ENCODE measurements at places on chromosomes 4 and X. TPM values are rescaled to one million over a fixed set of nuclear protein-coding genes. Genes with fewer than 3 reads are reported as not detected.
A peak's percentile ranks its signal among the peaks of the same experiment; 100 is the strongest.

DNA sequence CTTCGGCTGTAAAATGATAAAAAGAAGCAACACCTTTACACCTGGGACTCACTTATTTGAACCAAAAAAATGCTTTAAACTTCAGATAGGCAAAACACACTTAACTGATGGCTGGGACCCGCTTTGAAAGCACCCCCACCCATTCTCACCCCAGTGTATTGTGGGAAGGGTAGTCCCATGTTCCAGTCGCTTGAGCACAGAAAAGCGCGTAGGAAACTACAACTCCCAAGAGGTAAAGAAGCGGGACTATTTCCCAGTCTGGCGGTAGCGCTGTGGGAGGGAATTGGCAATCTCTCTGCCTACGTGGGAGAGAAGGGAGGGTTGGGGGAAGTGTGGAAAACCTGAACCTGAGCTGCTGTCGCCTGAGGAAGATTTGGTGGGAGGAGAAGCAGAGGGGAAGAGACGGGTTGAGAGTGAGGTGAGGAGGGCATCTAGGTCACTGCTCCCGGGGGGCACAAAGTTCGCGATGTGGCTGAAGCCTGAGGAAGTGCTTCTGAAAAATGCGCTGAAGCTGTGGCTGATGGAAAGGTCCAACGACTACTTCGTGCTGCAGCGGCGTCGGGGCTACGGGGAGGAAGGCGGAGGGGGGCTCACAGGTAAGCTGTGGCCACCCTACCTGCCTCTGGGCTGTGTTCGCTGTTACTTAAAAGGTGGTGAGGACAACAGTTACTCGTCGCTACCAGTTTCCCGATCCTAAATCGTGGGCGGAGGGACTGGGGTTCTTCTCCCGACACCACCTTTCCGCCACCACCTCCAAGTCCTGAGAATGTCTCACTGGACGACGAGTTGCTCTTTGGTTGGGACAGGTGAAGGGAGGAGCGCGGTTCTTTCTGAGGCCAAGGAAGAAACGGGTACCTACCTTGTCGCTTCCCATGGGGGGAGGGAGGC lies at the start of gene TBC1D8B:
Gene TBC1D8B (plus strand): TSS at position 286 of the 888 bp plus-strand sequence. CDS start 181 bp downstream, at position 467.
- no peaks in the 10 kb centered on the region for H3K36me3 ChIP-seq
- H3K27me3 ChIP-seq, result peaks cover 6% of the 10 kb centered on the region
- DNase-seq, result peak; percentile 16

GRCh38 chr4:69822198-69822597 lies 37.7 kb downstream of the SULT1E1 start:
- no peaks in the 10 kb centered on the region for H3K36me3 ChIP-seq
- H3K4me1 ChIP-seq, result no peaks in the 10 kb centered on the region
- H3K4me3 ChIP-seq, result no peak overlapping the region
- H3K27ac ChIP-seq, result no peak overlapping the region
- no peak for DNase-seq
- H3K27me3 ChIP-seq, result no peaks in the 10 kb centered on the region

- H3K4me3 ChIP-seq, result no peak overlapping the region
- H3K27ac ChIP-seq, result no peak overlapping the region
- no peaks in the 10 kb centered on the region for H3K36me3 ChIP-seq
- H3K4me1 ChIP-seq, result peaks cover 9% of the 10 kb centered on the region
- H3K27me3 ChIP-seq, result no peaks in the 10 kb centered on the region
These were observed 369.7 kb downstream of the BCOR start for GRCh38 chrX:39728025-39728424.

DNA sequence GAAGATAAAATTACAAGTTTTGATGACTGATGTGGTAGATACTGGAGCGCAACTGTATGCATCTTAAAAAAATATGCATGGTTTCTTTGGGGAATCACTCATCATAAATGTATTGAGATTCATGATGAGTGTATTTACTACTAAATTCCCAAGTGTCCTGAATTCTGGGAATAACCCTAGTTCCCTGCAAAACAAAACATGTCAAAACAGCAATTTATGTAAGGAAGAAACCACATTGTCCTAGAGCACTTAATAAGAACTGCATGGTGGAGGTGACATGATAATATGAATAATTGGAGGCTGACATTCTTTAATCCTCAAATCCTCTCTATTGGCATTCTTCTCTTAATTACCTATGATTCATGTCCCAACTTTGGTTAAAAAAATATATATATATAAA lies 1804.7 kb downstream of the STIM2 start:
- no peak overlapping the region for H3K27ac ChIP-seq
- no peaks in the 10 kb centered on the region for H3K36me3 ChIP-seq
- H3K4me1 ChIP-seq, result no peaks in the 10 kb centered on the region

DNA sequence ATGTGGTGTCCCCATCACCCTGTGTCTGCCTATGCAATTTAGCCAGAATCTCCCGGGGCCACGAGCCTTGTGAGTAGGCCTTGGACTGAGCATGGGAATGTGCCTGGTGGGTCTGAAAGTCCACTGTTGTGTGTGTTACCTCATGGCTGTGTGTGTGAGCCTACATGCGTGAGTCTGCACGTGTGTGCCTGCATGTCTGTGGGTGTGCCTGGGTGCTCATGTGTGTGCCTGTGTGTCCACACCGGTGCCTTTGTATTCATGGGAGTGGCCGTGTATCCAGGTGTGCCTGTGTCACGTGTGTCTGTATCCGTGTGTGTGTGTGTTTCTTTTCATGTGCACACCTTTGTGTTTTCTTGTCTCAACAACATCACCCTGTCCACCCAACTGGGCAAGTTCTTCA lies 14.2 kb downstream of the ATP5ME start:
- no peaks in the 10 kb centered on the region for H3K4me1 ChIP-seq
- no peak overlapping the region for H3K4me3 ChIP-seq
- DNase-seq, result no peak
- H3K27ac ChIP-seq, result no peak overlapping the region
- peaks cover 15% of the 10 kb centered on the region for H3K27me3 ChIP-seq
- no peaks in the 10 kb centered on the region for H3K36me3 ChIP-seq

DNA sequence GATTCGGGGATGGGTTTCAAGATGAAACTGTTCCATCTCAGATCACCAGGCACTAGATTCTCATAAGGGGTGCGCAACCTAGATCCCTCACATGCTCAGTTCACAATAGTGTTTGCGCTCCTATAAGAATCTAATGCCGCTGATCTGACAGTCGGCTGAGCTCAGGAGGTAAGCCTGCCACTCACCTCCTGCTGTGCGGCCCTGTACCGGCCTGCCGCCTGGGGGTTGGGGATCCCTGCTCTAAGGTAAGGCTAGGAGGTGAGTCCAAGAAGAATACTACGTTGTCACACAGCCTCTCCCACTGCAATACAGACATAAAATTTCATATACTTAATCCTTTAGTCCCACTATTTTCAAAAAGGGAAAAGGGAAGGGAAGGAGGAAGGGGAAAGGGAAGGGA lies 213.4 kb upstream of the HCCS start:
- no peaks in the 10 kb centered on the region for H3K36me3 ChIP-seq
- H3K4me3 ChIP-seq, result no peak overlapping the region
- no peak for DNase-seq
- H3K27me3 ChIP-seq, result no peaks in the 10 kb centered on the region
- no peak overlapping the region for H3K27ac ChIP-seq

DNA sequence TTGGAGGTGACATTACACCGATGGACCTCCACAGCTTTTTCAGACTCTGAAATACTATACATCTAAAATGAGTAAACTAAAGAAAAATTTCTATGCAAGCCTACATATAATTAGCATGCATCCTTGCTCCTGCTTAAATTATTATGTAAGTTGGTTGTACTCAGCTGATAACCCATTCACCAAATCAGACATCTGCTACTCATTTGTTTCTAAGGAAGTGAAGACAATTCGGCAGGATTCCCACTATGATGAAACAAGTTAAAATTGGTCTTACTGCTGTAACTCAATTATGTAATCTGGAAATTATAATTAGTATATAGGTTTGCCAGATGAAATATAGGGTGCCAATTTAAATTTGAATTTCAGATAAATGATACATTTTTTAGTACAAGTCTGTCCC lies 59.5 kb upstream of the FGF13 start:
- H3K27ac ChIP-seq, result no peak overlapping the region
- no peaks in the 10 kb centered on the region for H3K27me3 ChIP-seq
- no peak overlapping the region for H3K4me3 ChIP-seq
- no peaks in the 10 kb centered on the region for H3K4me1 ChIP-seq

GRCh38 chrX:74340051-74340450 lies 36.1 kb downstream of the ZCCHC13 start:
- H3K27ac ChIP-seq, result no peak overlapping the region
- no peaks in the 10 kb centered on the region for H3K36me3 ChIP-seq
- no peaks in the 10 kb centered on the region for H3K27me3 ChIP-seq
- H3K4me3 ChIP-seq, result no peak overlapping the region

DNA sequence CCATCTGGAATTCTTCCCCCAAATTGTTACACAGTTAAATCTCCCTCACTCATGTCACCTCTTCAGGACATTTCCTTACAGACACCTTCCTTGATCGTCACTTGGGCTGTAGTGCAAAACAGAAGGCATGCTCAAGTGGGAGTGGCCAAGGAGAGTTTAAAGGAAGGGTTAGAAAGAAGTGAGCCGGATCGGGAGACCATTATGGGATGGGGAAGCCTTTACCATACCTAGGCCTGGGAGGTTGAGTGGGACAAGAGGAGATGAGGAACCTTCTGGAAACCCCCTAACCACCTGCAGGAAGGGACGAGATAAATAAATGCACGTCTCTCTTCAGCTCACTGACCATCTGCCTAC lies 102.7 kb downstream of the UCHL1 start:
- DNase-seq, result no peak
- H3K36me3 ChIP-seq, result no peaks in the 10 kb centered on the region
- no peak overlapping the region for H3K27ac ChIP-seq
- H3K27me3 ChIP-seq, result peaks cover 3% of the 10 kb centered on the region

- H3K4me1 ChIP-seq, result no peaks in the 10 kb centered on the region
- H3K27me3 ChIP-seq, result no peaks in the 10 kb centered on the region
- H3K27ac ChIP-seq, result no peak overlapping the region
- no peak overlapping the region for H3K4me3 ChIP-seq
These were observed 1368.6 kb downstream of the FSTL5 start for GRCh38 chr4:160795216-160795615.

- H3K27ac ChIP-seq, result no peak overlapping the region
- H3K4me3 ChIP-seq, result no peak overlapping the region
- H3K4me1 ChIP-seq, result no peaks in the 10 kb centered on the region
- DNase-seq, result no peak
- H3K36me3 ChIP-seq, result no peaks in the 10 kb centered on the region
- peaks cover 4% of the 10 kb centered on the region for H3K27me3 ChIP-seq
These were observed 73.6 kb downstream of the MED28 start for GRCh38 chr4:17688011-17688441.

DNA sequence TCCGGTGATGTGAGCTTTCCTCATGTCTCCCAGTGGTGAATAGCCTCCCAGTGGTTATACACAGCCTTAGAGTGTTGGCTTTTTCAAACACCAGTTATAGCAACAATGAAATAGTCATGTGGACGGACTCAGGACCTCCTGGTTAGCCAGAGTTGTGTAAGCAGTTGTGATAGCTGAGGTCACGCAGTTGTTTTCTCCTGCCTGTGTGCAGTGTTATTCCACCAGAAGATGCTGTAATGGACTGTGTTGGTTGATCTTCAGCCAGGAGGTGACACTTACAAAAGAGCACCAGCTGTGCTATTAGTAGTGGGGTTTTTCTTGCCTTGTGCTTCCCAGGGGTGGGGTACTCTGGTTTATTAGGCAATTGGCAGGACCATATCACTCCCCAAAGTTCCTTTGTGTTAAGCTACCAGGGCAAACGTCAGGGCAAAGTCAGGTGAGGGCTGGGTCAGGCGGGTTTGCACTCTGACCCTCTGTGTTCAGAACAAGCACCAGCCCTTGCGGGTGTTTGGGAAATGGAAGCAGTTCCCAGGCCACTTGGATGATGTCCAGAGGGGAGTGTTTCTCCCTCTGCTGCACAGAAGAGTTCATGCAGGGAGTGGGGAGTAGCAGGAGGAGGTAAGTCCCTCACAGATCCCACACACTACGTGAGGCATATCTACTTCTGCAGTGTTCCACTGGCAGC lies 252.6 kb downstream of the TMEM47 start:
- no peaks in the 10 kb centered on the region for H3K27me3 ChIP-seq
- no peak for DNase-seq
- no peak overlapping the region for H3K4me3 ChIP-seq
- H3K4me1 ChIP-seq, result no peaks in the 10 kb centered on the region

- no peak for DNase-seq
- H3K4me1 ChIP-seq, result peaks cover 11% of the 10 kb centered on the region
- no peak overlapping the region for H3K4me3 ChIP-seq
- H3K27me3 ChIP-seq, result no peaks in the 10 kb centered on the region
- peaks cover 33% of the 10 kb centered on the region for H3K36me3 ChIP-seq
These were observed 3.7 kb downstream of the MTMR1 start for GRCh38 chrX:150696866-150697265.

- no peaks in the 10 kb centered on the region for H3K4me1 ChIP-seq
- no peaks in the 10 kb centered on the region for H3K36me3 ChIP-seq
- no peak overlapping the region for H3K27ac ChIP-seq
- H3K27me3 ChIP-seq, result no peaks in the 10 kb centered on the region
- no peak for DNase-seq
These were observed 10.1 kb upstream of the ARAP2 start for GRCh38 chr4:36254371-36254770.

DNA sequence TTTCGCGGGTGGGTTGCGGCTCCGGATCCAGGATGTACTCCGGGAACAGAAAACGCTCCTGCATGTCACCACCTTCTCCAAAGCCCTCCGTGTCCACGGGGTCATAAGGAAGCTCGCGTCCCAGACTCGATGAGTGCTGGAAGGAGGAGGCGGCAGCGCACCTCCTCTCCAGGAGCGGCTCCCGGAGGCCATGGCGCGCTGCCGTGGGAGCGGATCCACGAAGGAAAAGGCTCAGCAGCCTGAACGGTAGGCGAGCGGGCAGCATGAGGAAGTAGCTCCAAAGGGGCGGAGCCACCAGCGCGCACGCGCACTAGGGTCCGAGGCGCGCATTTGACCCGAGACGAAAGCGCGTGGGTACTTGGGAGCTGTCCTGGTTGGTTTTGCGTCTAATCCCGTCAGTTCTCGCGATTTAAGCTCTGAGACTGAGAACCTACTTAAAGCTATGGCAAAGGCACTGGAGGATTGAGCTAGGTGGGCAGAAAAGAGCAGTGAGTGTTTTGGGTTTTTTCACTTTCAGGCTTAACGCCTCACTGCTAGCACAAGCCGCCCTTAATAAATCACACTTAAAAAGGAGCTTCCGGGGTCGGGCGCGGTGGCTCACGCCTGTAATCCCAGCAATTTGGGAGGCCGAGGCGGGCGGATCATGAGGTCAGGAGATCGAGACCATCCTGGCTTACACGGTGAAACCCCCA lies at the start of gene NOA1:
Gene NOA1 (minus strand): TSS at position 286 of the 692 bp plus-strand sequence. CDS start 21 bp downstream, at position 265.
- H3K36me3 ChIP-seq, result peaks cover 42% of the 10 kb centered on the region
- peak; percentile 99 for DNase-seq
- H3K27me3 ChIP-seq, result no peaks in the 10 kb centered on the region
- peaks cover 23% of the 10 kb centered on the region for H3K4me1 ChIP-seq
- H3K27ac ChIP-seq, result peak within 1 kb of the TSS; percentile 94
- H3K4me3 ChIP-seq, result peak within 1 kb of the TSS; percentile 98

GRCh38 chr4:86178211-86178610 lies 181.6 kb downstream of the MAPK10 start:
- H3K4me3 ChIP-seq, result no peak overlapping the region
- DNase-seq, result no peak
- H3K36me3 ChIP-seq, result no peaks in the 10 kb centered on the region
- H3K4me1 ChIP-seq, result no peaks in the 10 kb centered on the region
- no peak overlapping the region for H3K27ac ChIP-seq
- no peaks in the 10 kb centered on the region for H3K27me3 ChIP-seq

- H3K4me3 ChIP-seq, result no peak overlapping the region
- no peak for DNase-seq
- no peaks in the 10 kb centered on the region for H3K36me3 ChIP-seq
- H3K4me1 ChIP-seq, result peaks cover 11% of the 10 kb centered on the region
- H3K27me3 ChIP-seq, result peaks cover 27% of the 10 kb centered on the region
These were observed 2.8 kb downstream of the ERVMER34-1 start for GRCh38 chr4:52748432-52748831.

PWWP3B gene
- not detected for total RNA-seq

IQCM gene
- total RNA-seq, result not detected

BRS3 gene
- not detected for total RNA-seq

SPIN2A gene
- total RNA-seq, result 0.60 TPM

GLOD5 gene
- 1.9 TPM for total RNA-seq

PLP2 gene
- 106 TPM for total RNA-seq

C1QTNF7 gene
- total RNA-seq, result not detected

NAT8L gene
- 9.5 TPM for total RNA-seq

IQSEC2 gene
- total RNA-seq, result 35.9 TPM

CXCL11 gene
- total RNA-seq, result 4.5 TPM
